A673 (cell line): ENCODE measurements at places on chromosomes 1 and 21. TPM values are rescaled to one million over a fixed set of nuclear protein-coding genes. Genes with fewer than 3 reads are reported as not detected.

DNA sequence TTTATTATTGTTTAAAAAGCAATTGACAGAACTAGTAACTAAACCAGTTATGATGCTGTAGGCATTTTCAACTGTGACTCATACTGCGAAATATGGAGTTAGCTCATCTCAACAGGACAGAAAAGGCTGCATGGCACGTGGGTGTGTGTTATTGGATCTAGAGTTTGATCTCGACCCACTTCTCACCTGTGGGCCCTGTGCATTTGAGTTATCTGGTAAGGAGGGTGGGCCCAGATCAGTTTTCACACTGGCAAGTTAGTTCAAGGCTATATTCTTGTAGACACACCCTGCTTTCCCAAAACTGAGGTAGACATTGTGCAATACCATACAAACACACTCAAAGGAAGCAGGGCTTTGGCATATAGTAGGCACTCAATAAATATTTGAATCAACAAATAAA is 71.3 kb upstream of the PRDX6 start:
- DNase-seq: no peak
- no peaks in the 10 kb centered on the region for H3K27me3 ChIP-seq
- no peaks in the 10 kb centered on the region for H3K36me3 ChIP-seq
- no peak overlapping the region for H3K27ac ChIP-seq
- no peak overlapping the region for H3K4me3 ChIP-seq

DNA sequence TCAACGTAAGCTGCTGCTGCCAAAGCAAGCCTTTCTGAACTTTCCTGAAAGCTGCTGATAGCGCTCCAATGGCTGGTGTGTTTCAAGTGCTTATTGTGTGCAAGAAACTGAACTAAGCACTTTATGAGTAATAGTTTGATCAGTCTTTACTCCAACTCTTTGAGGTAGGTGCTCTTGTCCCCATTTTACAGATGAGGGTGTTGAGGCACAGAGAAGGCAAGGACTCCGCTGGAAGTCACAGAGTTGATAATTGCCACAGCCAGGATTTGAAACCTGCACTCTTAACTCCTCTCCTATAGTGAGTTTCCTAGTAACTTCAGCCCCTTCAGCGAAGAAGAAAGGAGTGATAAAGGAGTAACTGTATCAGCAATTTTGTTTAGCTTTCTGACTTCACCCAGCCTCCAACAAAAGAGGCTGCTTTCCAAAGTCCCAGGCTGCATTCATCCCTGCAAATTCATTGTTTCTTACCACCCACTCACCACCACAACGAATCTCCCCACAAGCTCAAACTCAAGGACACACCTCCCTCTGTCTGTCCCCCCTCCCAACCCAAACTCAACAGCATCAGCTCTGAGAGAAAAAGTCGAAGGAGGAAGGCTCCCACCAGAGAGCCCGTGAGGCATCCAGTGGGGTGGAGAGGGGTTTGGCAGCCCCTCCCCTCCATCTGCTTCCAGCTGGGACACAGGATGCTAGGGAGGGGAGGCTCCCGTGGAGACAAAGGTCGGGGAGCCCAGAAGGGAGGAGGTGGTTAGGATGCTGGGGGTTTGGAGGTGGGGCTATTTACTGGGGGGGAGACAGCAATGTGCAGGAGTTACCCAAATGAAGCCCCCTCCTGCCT is 139.6 kb downstream of the NAV1 start:
- H3K4me1 ChIP-seq: peaks cover 25% of the 10 kb centered on the region
- H3K36me3 ChIP-seq: no peaks in the 10 kb centered on the region
- peak; percentile 57 for DNase-seq
- H3K4me3 ChIP-seq: no peak overlapping the region
- H3K27me3 ChIP-seq: no peaks in the 10 kb centered on the region

- H3K36me3 ChIP-seq: no peaks in the 10 kb centered on the region
- H3K27me3 ChIP-seq: no peaks in the 10 kb centered on the region
- DNase-seq: no peak
- no peak overlapping the region for H3K4me3 ChIP-seq
Measured at GRCh38 chr1:28309702-28310101, 19.1 kb upstream of the MED18 start.

DNA sequence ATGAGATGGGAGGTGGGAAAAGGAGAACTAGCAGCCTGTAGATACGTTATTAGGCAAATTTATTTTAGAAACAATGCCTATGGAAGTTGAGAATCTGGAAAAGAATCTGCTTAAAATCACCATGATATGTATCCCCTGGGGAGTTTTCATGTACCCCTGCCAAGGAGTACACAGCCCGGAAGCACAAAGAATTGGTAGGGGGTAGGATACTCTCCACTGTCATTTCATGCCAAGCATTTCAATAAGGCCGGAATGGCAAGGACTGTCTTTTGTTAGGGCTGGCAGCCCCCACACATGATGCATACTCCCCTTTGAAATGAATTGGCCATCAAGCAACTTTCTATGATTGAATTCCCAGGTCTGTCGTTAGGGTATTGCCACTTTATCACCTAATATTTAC is 111.5 kb upstream of the APP start:
- no peak overlapping the region for H3K27ac ChIP-seq
- no peaks in the 10 kb centered on the region for H3K36me3 ChIP-seq
- no peaks in the 10 kb centered on the region for H3K27me3 ChIP-seq
- H3K4me3 ChIP-seq: no peak overlapping the region
- H3K4me1 ChIP-seq: peaks cover 25% of the 10 kb centered on the region

GRCh38 chr1:209076688-209077087 is 506.8 kb upstream of the CAMK1G start:
- no peak overlapping the region for H3K4me3 ChIP-seq
- peak; percentile 50 for DNase-seq
- no peaks in the 10 kb centered on the region for H3K36me3 ChIP-seq
- no peaks in the 10 kb centered on the region for H3K4me1 ChIP-seq
- peaks cover 7% of the 10 kb centered on the region for H3K27me3 ChIP-seq

GRCh38 chr1:183243161-183244050 is 57.3 kb downstream of the LAMC2 start:
- no peaks in the 10 kb centered on the region for H3K27me3 ChIP-seq
- no peak overlapping the region for H3K27ac ChIP-seq
- H3K4me3 ChIP-seq: no peak overlapping the region
- no peak for DNase-seq
- H3K4me1 ChIP-seq: peaks cover 15% of the 10 kb centered on the region
- no peaks in the 10 kb centered on the region for H3K36me3 ChIP-seq

GBP5 gene
- 0.09 TPM in 1 of 2 replicates, not detected in the other for total RNA-seq

- H3K4me1 ChIP-seq: peaks cover 19% of the 10 kb centered on the region
- H3K36me3 ChIP-seq: no peaks in the 10 kb centered on the region
- DNase-seq: no peak
- no peaks in the 10 kb centered on the region for H3K27me3 ChIP-seq
Measured at GRCh38 chr21:42455754-42456440, 40.1 kb downstream of the RSPH1 start.

- no peaks in the 10 kb centered on the region for H3K36me3 ChIP-seq
- no peak overlapping the region for H3K4me3 ChIP-seq
- DNase-seq: no peak
- H3K27ac ChIP-seq: no peak overlapping the region
- H3K4me1 ChIP-seq: no peaks in the 10 kb centered on the region
Measured at GRCh38 chr1:217344712-217345111, 286.2 kb downstream of the GPATCH2 start.

DNA sequence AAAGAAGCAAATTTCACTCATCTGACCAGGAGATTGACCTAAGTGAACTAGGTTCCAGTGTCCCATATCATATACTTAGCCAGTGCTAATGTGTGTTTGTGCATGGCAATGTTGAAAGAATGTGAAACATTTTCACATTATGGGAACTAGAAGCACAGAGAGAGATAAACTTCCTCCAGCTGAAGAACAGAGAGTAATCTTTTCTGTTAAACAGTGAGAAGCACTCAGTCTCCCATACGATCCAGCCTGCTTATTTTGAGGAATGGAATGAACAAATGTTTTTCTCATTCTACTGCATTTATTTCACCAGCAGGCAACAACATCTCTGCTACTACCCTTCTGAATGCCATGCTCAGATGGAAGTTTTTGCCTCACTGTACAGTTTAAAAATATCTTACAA is 170.5 kb downstream of the TTLL7 start:
- H3K4me1 ChIP-seq: no peaks in the 10 kb centered on the region
- no peaks in the 10 kb centered on the region for H3K36me3 ChIP-seq
- peaks cover 33% of the 10 kb centered on the region for H3K27me3 ChIP-seq
- H3K4me3 ChIP-seq: no peak overlapping the region

DNA sequence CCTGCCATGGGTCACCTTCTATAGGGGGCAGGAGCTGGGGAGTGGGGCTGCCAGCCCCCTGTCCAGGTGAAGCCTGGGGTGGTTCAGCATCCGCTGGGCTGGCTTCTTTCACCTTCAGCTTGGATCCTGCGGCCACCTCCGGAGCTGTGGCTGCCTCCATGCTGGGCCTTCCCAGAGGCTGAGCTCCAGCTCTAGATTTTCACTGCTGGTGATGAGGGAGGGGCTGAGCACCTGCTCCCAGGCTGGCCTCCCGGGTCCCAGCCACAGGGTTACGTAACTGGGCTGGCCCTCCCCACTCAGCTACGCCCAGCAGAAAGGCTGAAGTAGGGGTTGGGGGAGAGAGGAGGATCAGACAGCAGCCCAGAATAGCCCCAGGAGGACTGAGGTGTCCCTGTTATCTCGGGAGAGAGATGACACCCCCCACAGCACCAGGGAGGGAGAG is at the start of gene MYBPHL:
TSS of gene MYBPHL (minus strand) at position 180 of the 442 bp plus-strand sequence. CDS start at position 160, 20 bp downstream.
- H3K36me3 ChIP-seq: no peaks in the 10 kb centered on the region
- no peak within 1 kb of the TSS for H3K4me3 ChIP-seq
- no peak within 1 kb of the TSS for H3K27ac ChIP-seq
- peaks cover 14% of the 10 kb centered on the region for H3K4me1 ChIP-seq
- no peaks in the 10 kb centered on the region for H3K27me3 ChIP-seq

DNA sequence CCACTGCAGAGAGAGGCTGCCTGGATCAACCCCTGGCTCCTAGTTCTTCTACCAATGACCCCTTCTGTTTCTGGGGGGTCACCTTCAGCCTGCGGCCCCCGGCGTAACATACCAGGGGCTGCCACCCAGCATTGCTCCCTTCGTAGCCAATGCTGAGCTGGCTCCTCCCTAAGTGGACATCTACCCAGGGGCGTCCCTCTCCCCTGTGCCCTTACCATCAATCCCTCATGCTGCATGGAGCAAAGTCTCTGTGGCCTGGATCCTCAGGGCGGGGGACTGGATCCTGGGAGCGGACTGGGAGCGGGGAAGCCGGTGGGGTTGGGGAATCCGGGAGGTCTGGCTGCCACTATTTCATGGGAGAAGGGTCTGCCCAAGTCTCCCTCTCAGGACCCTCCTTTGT is 28.6 kb downstream of the TRIM67 start:
- no peak for DNase-seq
- peaks cover 10% of the 10 kb centered on the region for H3K27me3 ChIP-seq
- H3K36me3 ChIP-seq: no peaks in the 10 kb centered on the region
- H3K4me1 ChIP-seq: no peaks in the 10 kb centered on the region
- H3K4me3 ChIP-seq: no peak overlapping the region
- H3K27ac ChIP-seq: no peak overlapping the region

DNA sequence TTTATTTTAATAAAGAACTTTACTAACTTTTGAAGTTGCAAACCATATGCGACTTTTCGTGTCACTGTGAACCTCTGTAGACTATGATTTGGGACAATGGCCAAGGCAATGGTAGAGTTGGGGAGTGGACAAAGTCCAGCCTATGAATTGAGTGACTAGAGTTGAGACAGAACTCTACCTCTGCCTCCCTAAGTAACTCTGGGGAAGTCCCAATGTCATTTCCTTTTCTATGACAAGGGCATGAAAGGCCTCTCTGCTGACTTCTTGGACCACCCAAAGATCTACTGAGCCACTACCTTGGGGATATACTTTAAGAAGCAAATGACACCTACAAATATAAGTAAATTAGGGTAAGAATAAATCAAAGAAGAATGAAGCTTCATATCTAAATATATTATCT is 19.3 kb downstream of the BEND5 start:
- no peak for DNase-seq
- H3K36me3 ChIP-seq: peaks cover 5% of the 10 kb centered on the region
- H3K27me3 ChIP-seq: no peaks in the 10 kb centered on the region
- no peaks in the 10 kb centered on the region for H3K4me1 ChIP-seq
- no peak overlapping the region for H3K27ac ChIP-seq

GRCh38 chr21:27802816-27803475 is 836.1 kb upstream of the ADAMTS5 start:
- no peaks in the 10 kb centered on the region for H3K36me3 ChIP-seq
- peak; percentile 52 for DNase-seq
- peaks cover 4% of the 10 kb centered on the region for H3K27me3 ChIP-seq

GRCh38 chr1:93607814-93608186 is 73.8 kb downstream of the BCAR3 start:
- no peak for DNase-seq
- no peaks in the 10 kb centered on the region for H3K27me3 ChIP-seq
- H3K36me3 ChIP-seq: no peaks in the 10 kb centered on the region
- H3K27ac ChIP-seq: no peak overlapping the region

THEM5 gene
- not detected in 2 replicates for total RNA-seq
